ENCODE measurements at places on chromosomes 7 and 10. TPM values are rescaled to one million over a fixed set of nuclear protein-coding genes. Genes with fewer than 3 reads are reported as not detected.

Gene SPDYE11
- total RNA-seq = not detected

Gene FAM237B
- total RNA-seq = not detected

Gene TMEM229A
- not detected for total RNA-seq

Gene FEZF1
- total RNA-seq = not detected

Gene KDM7A
- 19.5 TPM for total RNA-seq

Gene CRYGN
- total RNA-seq = not detected

Gene CCDC146
- total RNA-seq = 6.5 TPM

Gene MACC1
- 0.46 TPM for total RNA-seq

Gene TNPO3
- total RNA-seq = 40.6 TPM

Gene OPN1SW
- total RNA-seq = not detected

Gene DIP2C
- total RNA-seq = 29.9 TPM

Gene AGAP4
- total RNA-seq = 27.0 TPM

Gene TPK1
- 11.8 TPM for total RNA-seq

Gene MMRN2
- 148 TPM for total RNA-seq

Gene TBRG4
- 54.2 TPM for total RNA-seq

Gene CFAP43
- total RNA-seq = 0.84 TPM

Gene MRLN
- not detected for total RNA-seq

Gene PARG
- total RNA-seq = 19.0 TPM

Gene TFPI2
- 106 TPM for total RNA-seq

Gene CPA2
- total RNA-seq = 0.88 TPM

Gene SKIDA1
- total RNA-seq = 0.44 TPM

Gene STEAP1B
- not detected for total RNA-seq

Gene HOXA1
- total RNA-seq = 0.75 TPM

Gene RBM48
- total RNA-seq = 11.9 TPM

Gene CLDN4
- 0.60 TPM for total RNA-seq

Gene CH25H
- total RNA-seq = 25.5 TPM

Gene METTL27
- total RNA-seq = not detected

Gene DDX50
- total RNA-seq = 39.0 TPM
